NCI-H187 treated with DMSO at 0.1 percent for 48 hours (cell line): ENCODE measurements at places on chromosomes 3 and 15.

GRCh38 chr3:174776636-174777035, 82.5 kb upstream of the NAALADL2 start:
- DNase-seq, result no peak

DNA sequence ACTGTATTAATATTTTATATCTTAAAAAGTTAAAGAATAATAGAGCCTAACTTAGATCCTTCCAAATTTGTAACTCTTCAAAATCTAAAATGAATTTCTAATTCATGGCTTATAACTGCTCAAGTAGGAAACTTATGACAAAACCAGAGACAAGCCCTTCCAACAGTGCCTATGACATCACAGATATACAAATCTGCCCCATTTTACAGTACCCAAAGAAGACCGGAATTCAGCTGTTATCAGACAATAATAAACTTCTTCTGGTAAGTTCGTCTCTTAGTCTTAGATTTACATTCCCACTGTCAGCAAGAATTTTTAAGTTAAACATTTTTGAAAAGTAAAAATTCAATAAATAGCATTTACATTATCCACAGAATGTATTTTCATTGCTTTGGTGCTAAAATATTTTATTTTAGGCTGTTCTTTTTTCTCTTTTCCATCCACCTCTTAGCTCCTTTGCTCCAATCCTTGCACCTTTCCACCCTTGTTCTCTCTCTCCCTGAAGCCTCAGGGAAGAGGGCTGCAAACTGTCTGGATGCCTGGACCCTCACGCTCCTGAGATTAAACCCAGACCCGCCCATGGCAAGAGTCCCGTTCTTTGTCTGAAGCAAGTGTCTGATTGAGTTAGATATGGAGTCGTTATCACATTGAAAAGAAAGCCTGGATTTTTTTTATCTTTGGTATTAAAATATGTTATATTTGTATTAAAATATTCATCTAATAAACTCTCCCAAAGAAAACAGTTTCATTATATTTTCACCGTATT, 312.7 kb downstream of the ZBTB20 start:
- DNase-seq, result no peak

GRCh38 chr15:92653836-92654539, 1.6 kb downstream of the FAM174B start:
- peak; percentile 91 for DNase-seq

DNA sequence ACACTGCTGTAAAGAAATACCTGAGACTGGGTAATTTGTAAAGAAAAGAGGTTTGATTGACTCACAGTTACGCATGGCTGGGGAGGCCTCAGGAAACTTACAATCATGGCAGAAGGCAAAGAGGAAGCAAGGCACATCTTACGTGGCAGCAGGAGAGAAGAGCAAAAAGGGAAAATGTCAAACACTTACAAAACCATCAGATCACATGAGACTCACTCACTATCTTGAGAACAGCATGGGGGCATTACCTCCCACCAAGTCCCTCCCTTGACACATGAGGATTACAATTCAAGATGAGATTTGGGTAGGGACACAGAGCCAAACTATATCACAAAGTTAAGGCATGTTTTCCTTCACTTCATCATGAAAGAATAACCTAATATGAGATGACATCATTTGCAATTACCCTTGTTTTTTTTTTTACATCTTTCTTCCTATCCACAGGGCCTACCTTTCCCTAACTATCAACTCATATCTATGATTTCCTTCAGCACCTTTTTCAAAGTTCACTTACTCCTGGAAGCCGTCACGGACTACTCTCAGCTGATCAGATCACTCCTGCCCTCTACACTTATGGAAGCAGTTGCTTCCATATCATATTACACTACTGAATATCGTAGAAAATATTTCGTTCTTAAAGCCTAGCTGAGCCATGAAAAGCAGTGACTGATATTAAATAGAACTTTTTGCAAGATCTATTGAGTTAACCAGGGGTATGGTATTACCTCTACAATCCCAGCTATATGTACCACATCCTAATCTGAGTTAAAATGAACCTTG, 25.5 kb upstream of the ATP8B4 start:
- no peak for DNase-seq

DNA sequence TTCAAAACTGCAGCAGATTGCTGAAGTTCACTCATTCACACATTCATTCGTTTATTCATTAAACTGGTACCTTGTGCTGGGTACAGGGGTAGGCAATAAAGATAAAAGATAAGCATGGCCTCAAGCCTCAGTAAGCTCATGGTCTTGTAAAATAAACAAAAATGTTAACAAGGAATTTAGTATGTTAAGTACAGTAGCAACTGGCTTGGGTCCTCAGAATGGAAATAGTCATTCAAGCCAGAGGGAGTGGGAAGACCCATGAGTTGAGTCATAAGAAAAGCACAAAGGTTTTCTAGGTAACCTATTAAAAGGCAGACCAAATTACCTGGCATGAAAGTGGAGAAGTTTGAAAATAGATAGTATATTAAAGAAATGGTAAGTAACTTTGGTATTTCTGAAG, 163.3 kb downstream of the CDIN1 start:
- no peak for DNase-seq

DNA sequence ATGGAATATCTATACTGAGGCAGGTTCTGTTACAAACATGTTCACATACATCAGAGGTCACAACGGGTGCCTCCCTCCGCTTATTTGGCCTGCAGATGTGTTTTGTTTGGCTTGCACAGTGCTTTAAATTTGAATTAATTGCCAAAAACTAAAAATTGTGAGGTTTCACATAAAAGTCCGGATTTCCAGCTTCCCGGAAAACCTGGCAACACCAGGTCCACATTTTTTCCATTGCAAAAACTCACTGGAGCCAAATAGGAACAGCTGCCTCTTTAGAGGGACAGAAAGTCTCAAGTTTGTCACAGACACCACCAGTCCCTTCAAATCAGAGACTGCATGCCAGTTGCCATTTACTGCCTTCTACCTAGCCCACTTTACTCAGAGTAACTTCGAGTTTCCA, 205.9 kb upstream of the MDFIC2 start:
- DNase-seq, result no peak

DNA sequence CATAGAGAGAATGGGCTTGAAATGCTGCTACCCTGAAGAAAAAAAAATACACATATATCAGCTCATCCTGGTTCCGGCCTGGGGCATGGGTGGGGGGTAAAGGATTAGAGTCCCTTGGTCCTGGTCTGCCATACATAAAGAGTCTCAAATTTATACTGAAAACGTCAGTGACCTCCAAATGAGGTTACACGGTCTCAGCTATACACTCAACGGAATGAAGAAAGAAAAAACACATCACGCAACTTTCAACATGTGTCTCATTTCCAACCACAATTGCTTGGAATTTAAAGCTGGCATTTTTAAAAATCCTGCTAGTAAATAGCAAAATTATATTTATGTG, 612.8 kb downstream of the MCTP2 start:
- no peak for DNase-seq
